ENCODE measurements at places on chromosomes 4 and X.

GRCh38 chrX:16836371-16836770 lies 33.8 kb downstream of the RBBP7 start:
- no peak for DNase-seq

GRCh38 chr4:48011722-48012121 lies 4.8 kb downstream of the CNGA1 start:
- DNase-seq: no peak

GRCh38 chrX:19744231-19744630 lies 143.2 kb downstream of the SH3KBP1 start:
- DNase-seq: no peak

DNA sequence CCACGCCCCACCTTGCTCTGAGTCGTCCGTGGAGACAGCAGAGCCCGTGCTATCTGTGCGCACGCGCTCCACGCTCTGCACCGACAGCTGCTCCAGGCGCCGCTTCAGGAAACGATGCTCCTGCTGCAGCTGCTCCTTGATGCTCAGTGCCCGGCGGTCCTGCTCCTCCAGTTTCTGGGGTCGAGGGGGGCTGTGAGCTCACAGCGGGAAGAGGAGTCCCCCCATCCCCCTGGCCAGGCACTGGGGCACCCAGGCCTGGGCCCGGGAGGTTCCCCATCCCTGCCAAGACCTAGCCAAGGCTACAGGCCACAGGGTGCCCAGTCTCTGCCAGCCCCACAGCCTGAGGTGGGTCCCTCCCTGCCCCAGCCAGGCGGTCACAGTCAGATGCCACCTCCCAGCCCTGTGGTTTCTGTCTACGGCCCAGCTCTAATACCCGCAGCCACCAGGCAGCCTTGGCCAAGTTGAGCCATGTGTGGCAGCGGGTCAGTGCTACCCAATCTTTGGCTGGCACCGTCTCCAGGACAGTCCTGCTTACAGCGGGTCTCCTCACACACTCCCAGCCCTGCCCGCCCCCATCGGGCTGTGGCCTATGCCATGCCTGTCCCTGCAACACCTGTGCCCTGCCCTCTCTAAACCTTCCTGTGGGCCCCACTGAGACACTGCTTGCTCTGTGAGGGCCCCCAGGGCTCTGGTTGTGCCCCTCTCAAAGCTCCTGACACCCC lies 9.3 kb upstream of the HAUS3 start:
- no peak for DNase-seq

GRCh38 chr4:4341861-4342650 lies 44.8 kb upstream of the NSG1 start:
- no peak for DNase-seq

DNA sequence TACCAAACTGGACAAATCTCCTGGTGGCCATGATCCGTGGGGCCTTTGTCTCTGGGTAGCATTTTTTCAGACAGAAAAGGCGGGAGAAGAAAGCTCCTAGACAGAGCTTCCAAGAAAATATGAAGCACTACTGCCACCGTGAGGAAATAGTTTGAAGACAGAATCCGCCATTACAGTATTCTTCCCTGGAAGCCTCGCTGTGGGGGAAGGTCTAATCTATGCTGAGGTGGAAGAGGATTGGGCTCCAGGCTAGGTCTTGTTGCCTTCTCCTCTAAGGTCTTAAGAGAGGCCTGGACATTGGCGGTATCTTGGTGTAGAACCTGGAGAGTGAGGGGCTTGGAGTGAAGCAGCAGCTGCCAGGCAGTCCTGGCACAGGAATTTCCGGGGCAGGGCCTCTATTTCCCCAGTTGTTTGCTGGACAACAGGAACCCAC lies 218.9 kb downstream of the OR13H1 start:
- DNase-seq: no peak

DNA sequence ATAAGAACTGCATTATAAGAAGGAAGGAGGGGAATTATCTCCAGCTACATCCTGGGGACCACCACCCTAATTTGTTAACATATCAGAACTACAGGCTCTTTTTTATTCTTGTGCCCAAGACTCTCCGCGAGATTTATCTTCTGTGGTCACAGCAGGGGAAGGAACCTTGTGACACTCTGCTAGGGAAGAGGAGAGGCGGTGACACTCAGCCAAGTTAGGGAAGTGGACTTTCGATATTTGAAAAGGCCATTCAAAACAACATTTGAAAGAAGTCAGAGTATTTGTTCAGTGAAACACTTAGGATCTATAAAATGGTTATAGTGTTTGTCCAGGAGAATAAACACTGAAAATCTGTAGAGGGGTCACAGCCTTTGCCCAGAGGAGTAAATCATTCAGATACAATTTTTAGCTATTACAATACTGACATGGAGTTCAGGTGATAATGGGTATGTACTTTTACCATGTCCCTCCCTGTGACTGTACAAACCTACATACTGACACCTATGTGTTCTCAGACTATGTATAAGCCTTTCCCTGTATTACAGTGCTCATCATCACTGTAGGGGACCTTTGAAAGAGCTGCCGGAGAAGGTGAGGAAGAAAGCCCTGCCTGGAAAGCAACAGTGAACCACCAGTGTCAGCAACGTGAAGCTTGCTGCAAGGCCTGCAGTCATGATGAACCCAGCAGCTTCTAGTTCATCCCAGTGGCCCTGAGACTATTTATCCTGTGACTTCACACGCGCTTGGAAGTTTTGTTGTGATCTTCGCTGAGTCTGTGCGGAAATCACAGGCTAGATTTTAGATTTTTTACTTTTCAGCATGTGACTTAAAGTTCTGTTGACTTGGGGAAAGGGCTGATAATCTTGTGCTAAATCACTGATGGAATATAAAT lies 8.5 kb upstream of the PTTG2 start:
- DNase-seq: no peak

GRCh38 chr4:121016611-121017010 lies 55.7 kb downstream of the NDNF start:
- DNase-seq: no peak

- DNase-seq: no peak
These were observed 893 bp downstream of the RLIM start for GRCh38 chrX:74613370-74614092.

GRCh38 chr4:129852434-129852833 lies 756.5 kb downstream of the C4orf33 start:
- DNase-seq: no peak

DNA sequence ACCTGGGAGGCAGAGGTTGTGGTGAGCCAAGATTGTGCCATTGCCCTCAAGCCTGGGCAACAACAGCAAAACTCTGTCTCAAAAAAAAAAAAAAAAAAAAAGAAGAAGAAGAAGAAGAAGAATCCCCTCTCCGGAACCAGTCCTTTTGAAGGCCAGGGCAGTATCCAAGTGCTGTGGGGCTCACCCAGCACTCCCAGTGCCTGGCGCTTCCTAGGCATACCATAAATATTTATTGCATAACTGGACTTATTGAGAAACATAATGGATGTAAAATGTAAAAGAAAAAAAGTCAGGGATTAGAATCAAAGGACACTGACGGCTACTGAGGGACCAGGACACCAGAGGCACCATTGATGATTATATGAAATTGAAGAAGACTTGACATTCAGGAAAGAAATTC lies 162.1 kb upstream of the KIT start:
- DNase-seq: no peak

- DNase-seq: no peak
These were observed 94.6 kb upstream of the SMAD1 start for GRCh38 chr4:145387079-145387478.

DNA sequence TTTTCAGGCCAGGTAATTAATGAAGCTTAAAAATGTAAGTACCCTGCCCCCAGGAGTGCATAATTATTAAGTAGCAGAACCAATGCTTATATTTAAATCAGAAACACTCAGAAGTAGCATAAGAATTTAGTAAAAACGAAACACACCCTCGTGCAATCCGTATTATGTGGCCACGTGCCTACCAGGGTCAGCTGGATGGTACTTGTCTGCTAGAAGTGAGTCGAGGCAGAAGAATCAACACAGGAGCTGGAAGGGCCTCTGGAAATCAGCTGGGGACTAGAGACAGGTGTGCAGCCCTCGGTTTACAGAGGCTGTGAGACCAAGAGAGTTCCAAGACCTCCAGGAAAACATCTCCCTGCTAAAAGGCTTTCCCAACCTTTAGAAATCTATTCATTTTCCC lies 559 bp upstream of the FAM47E start:
- DNase-seq: no peak

DNA sequence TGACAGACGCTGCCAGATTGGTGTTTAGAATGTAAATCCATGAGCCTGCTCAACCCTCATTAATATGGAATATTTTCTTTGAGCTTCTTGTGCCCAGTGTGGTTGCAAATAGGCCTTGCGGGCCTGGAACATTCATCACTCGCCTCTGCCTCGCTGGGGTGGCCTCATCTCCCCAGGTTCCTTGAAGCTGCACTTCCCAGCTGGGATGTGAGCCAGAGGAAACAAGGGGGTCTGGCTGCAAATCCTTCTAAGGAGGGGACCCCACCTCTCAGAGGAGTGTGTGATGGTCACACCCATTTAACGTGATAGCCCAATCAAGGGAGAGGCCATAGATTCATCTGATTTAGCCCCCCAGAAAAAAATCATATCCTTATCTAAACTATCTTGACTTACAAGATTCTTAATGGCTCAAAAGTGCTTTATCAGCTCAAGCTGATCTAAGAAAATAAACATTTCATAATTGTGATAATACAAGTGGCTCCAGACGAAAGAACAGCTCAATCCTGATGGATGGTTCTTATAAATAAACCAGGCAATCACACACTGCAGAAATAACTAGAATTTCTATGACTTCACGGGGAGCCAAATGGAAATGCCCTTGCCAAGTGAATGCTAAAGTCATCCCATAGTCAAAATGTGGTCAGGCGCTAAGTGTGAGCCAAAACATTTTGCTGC lies 189.9 kb downstream of the PTTG2 start:
- DNase-seq: no peak

DNA sequence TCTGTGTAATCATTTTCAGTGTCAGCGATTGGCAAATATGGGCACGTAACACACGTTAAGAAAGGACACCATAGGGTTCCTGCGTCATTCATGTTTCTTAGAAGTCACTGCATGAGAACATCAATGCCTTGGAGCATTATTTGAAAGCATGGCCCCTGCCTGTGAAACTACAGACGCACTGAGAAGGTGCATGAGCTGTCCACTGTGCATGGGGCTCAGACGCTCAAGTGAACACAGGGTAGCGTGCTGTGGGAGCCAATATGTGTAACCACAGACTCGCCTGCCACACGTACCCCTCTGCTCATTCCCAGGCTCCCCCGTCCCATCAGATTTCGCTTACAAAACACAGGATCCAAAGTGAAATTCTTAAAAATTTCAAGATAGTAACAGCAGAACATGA lies 6.5 kb downstream of the PPP2R2C start:
- DNase-seq: no peak

GRCh38 chr4:119735165-119735651 lies 106.6 kb upstream of the PDE5A start:
- no peak for DNase-seq

GRCh38 chrX:7444967-7445366 lies 297.0 kb upstream of the PUDP start:
- no peak for DNase-seq

- no peak for DNase-seq
These were observed 81.9 kb upstream of the HPGD start for GRCh38 chr4:174604198-174604597.

- no peak for DNase-seq
These were observed 222.3 kb downstream of the CPE start for GRCh38 chr4:165600959-165601683.

DNA sequence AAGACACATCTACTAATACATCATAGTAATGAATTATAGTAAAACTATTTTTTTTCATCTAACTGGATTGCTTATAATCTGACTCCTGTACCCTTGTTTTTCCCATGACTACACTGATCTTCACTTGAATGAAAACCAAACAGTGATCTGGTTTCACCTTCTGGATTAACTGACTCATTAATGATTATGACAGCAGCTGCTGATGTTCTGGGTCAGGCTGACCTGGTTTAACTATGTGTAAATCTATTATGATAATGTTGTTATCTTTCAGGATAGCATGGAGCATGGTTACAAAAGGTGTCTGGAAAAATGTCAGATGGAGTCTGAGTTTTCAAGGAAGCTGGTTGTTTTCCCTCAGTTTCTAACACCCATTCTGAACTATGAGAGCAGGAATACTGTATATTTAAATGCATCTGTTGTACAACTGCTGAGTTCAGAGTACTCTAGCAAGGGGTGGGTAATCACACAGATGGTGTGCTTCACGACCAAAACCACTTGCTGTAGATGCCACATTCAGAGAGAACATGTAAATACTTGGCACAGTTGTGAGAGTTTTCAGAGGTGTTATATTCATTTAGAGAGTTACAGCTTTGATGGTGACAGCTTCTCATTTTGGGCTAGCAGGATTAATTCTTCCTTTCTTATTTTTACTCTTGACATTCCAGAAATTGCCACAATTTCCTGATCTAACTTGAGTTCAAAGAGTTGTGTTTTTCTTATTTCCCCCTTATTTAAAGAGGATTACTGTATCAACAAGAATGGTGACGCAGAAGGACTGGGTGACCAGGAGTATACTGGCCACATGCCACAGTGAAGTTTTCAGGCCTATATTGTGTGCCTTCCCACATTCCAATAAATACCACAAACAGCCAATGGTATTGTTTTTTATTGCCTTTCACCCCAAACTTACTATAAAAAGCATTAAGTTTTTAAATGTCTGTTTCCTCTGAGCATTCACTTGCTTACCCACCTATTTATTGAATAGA lies 249.7 kb upstream of the TET2 start:
- no peak for DNase-seq

DNA sequence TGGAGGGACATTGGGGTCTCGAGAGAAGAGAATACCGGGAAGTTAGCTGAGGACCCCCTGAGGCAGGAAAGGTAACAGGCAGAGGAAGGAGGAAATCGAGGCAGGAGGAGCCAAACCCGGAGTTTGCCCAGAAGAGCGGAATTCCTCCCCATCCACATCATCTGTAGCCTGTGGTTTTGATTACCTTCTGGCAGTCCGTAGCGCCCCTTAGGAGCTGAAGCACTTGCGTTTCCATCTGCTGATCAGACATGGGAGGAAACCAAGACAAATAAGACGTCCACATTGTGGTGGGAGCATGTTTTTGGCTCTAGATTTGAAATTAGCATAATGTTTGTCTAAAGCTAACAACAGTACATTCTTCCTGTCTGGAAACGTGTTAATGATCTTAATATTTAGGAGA lies 26.8 kb upstream of the HMX1 start:
- DNase-seq: no peak

GRCh38 chrX:9706421-9706820 lies 59.2 kb downstream of the GPR143 start:
- DNase-seq: no peak

DNA sequence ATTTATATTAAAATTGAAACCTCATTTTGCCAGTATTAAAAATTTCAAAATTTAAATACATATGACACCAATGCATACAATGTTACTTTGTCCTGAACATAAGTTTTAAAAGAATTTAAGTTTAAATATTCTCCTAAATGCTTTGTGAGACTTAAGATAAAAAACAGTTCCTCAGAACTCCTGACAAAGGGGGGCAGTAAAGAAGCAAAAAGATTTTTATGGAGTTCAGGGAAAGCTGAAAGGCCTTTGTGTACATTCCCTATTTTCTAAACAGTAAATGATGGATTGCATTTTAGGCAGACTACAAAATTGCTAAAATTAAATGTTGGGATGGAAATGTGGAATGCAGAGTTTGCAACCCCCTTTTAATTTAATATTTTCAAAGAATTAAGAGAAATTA lies 81.7 kb downstream of the SNCA start:
- no peak for DNase-seq

- no peak for DNase-seq
These were observed 100.9 kb downstream of the SLC34A2 start for GRCh38 chr4:25756503-25756902.
